ENCODE measurements at places on chromosomes 4 and X. TPM values are rescaled to one million over a fixed set of nuclear protein-coding genes. Genes with fewer than 3 reads are reported as not detected.

The GIMD1 gene
- total RNA-seq = not detected

The RAI2 gene
- not detected for total RNA-seq

The TRAPPC11 gene
- 70.9 TPM for total RNA-seq

The FAM47A gene
- not detected for total RNA-seq

The CC2D2A gene
- 19.7 TPM for total RNA-seq

The DCAF4L1 gene
- total RNA-seq = 0.23 TPM

The HELT gene
- not detected for total RNA-seq

The CENPVL3 gene
- not detected for total RNA-seq

The PRDM5 gene
- 12.2 TPM for total RNA-seq

The FANCB gene
- 4.5 TPM for total RNA-seq

The CYTL1 gene
- total RNA-seq = 1.5 TPM

The ZNF630 gene
- total RNA-seq = 0.97 TPM

The PPP1R2C gene
- total RNA-seq = not detected

The CCKAR gene
- total RNA-seq = 0.30 TPM

The GABRG1 gene
- not detected for total RNA-seq

The HSD17B13 gene
- total RNA-seq = 0.30 TPM

The NSDHL gene
- total RNA-seq = 26.8 TPM

The LRRC66 gene
- total RNA-seq = 1.5 TPM

The SMIM10 gene
- 1.8 TPM for total RNA-seq

The RAB39B gene
- total RNA-seq = 0.69 TPM

The HMGN5 gene
- 1.2 TPM for total RNA-seq

The BEX1 gene
- total RNA-seq = 0.89 TPM

The KLKB1 gene
- not detected for total RNA-seq

The AKAP14 gene
- not detected for total RNA-seq

The CSAG2 gene
- not detected for total RNA-seq

The AMTN gene
- total RNA-seq = not detected

The HPGDS gene
- not detected for total RNA-seq

The PNPLA4 gene
- total RNA-seq = 7.6 TPM

The CCDC120 gene
- total RNA-seq = 0.65 TPM

The SPANXB1 gene
- total RNA-seq = not detected

The HNRNPDL gene
- 178 TPM for total RNA-seq

All from smooth muscle cell of the umbilical artery (primary cell).